ENCODE measurements at places on chromosomes 4 and X. TPM values are rescaled to one million over a fixed set of nuclear protein-coding genes. Genes with fewer than 3 reads are reported as not detected.

COMMD8 gene
- 15.2 TPM for total RNA-seq

PCDH11X gene
- not detected for total RNA-seq

CXorf49B gene
- not detected for total RNA-seq

SERTM2 gene
- not detected for total RNA-seq

CYP4V2 gene
- 19.7 TPM for total RNA-seq

MAP7D2 gene
- total RNA-seq = not detected

ETDB gene
- total RNA-seq = not detected

PGAM4 gene
- not detected for total RNA-seq

SH3D19 gene
- not detected for total RNA-seq

BMP3 gene
- 0.46 TPM for total RNA-seq

GNRHR gene
- not detected for total RNA-seq

XAGE1A gene
- not detected for total RNA-seq

ENPP6 gene
- total RNA-seq = not detected

INPP4B gene
- 0.02 TPM for total RNA-seq

TLR10 gene
- 51.5 TPM for total RNA-seq

SPANXC gene
- not detected for total RNA-seq

PAGE2 gene
- not detected for total RNA-seq

ITM2A gene
- 14.9 TPM for total RNA-seq

F9 gene
- total RNA-seq = not detected

MTNR1A gene
- not detected for total RNA-seq

LONRF3 gene
- total RNA-seq = 1.2 TPM

SCRG1 gene
- not detected for total RNA-seq

P2RY4 gene
- total RNA-seq = 0.80 TPM

OCIAD2 gene
- total RNA-seq = 37.0 TPM

SOWAHB gene
- total RNA-seq = not detected

GRIA2 gene
- total RNA-seq = not detected

TKTL2 gene
- 0.27 TPM for total RNA-seq

ZNF732 gene
- total RNA-seq = not detected

WNK3 gene
- 1.2 TPM for total RNA-seq

ZNF711 gene
- total RNA-seq = 7.0 TPM

MAGEC2 gene
- total RNA-seq = not detected

RNF113A gene
- 37.2 TPM for total RNA-seq

SMIM10 gene
- 0.37 TPM for total RNA-seq

HTRA3 gene
- not detected for total RNA-seq

PCDH7 gene
- not detected for total RNA-seq

ALAS2 gene
- 0.94 TPM for total RNA-seq

XAGE2 gene
- total RNA-seq = not detected

SLC26A1 gene
- total RNA-seq = 0.92 TPM

Measured in B cell (primary cell).